ENCODE measurements at places on chromosomes 13 and 19.

- H3K27ac ChIP-seq = peak overlapping the region; percentile 86
- peaks cover 77% of the 10 kb centered on the region for H3K4me1 ChIP-seq
- H3K4me3 ChIP-seq = peak overlapping the region; percentile 33
- no peak for DNase-seq
- H3K27me3 ChIP-seq = no peaks in the 10 kb centered on the region
Measured at GRCh38 chr19:19444681-19445155, 39.2 kb downstream of the GATAD2A start.

- no peak overlapping the region for H3K27ac ChIP-seq
- H3K36me3 ChIP-seq = no peaks in the 10 kb centered on the region
- peaks cover 6% of the 10 kb centered on the region for H3K27me3 ChIP-seq
- no peaks in the 10 kb centered on the region for H3K4me1 ChIP-seq
Measured at GRCh38 chr13:109196948-109197347, 567.5 kb downstream of the MYO16 start.

- no peak for DNase-seq
- H3K4me1 ChIP-seq = peaks cover 13% of the 10 kb centered on the region
- no peaks in the 10 kb centered on the region for H3K27me3 ChIP-seq
- H3K4me3 ChIP-seq = no peak overlapping the region
- H3K27ac ChIP-seq = no peak overlapping the region
Measured at GRCh38 chr13:100115693-100116254, 26.9 kb downstream of the PCCA start.

GRCh38 chr19:50536662-50537305, 23.1 kb upstream of the ASPDH start:
- peaks cover 26% of the 10 kb centered on the region for H3K27me3 ChIP-seq
- H3K4me3 ChIP-seq = no peak overlapping the region
- peaks cover 5% of the 10 kb centered on the region for H3K4me1 ChIP-seq
- H3K36me3 ChIP-seq = no peaks in the 10 kb centered on the region
- no peak overlapping the region for H3K27ac ChIP-seq
- DNase-seq = no peak

DNA sequence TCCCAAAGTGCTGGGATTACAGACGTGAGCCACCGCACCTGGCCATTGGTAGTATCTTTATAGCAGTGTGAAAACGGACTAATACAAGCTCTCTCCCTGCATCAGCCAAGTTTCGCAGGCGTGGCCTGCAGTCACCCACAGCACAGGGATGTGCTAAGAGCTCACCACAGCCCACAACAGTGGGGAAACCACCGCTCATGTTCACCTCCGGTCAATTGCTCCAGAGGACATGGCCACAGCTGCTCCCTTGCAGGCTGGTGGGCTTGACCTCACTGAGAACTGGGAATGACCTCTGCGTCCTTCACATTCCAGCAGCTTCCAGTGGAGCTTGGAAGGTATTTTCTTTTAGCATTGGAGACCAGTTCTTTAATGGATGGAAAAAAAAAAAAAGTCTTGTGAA, 156.4 kb downstream of the KCTD15 start:
- no peak overlapping the region for H3K27ac ChIP-seq
